Lung (tissue), 17 donors: ENCODE measurements at places on chromosomes 7 and 10. TPM values are rescaled to one million over a fixed set of nuclear protein-coding genes. Genes with fewer than 3 reads are reported as not detected.

GRCh38 chr10:111493024-111493625 is 416.3 kb downstream of the ADRA2A start:
- no peaks in the 10 kb centered on the region for H3K36me3 ChIP-seq
- no peaks in the 10 kb centered on the region for H3K4me1 ChIP-seq
- H3K4me3 ChIP-seq = no peak overlapping the region
- no peak for DNase-seq
- no peaks in the 10 kb centered on the region for H3K27me3 ChIP-seq
- no peak overlapping the region for H3K27ac ChIP-seq

GRCh38 chr7:137816696-137817320 is 30.0 kb downstream of the DGKI start:
- H3K27ac ChIP-seq = no peak overlapping the region
- no peaks in the 10 kb centered on the region for H3K36me3 ChIP-seq
- no peaks in the 10 kb centered on the region for H3K27me3 ChIP-seq
- no peak overlapping the region for H3K4me3 ChIP-seq
- peaks cover 8% of the 10 kb centered on the region for H3K4me1 ChIP-seq
- no peak for DNase-seq

- H3K36me3 ChIP-seq = no peaks in the 10 kb centered on the region
- no peaks in the 10 kb centered on the region for H3K4me1 ChIP-seq
- DNase-seq = no peak
- H3K4me3 ChIP-seq = no peak overlapping the region
- H3K27me3 ChIP-seq = no peaks in the 10 kb centered on the region
- H3K27ac ChIP-seq = no peak overlapping the region
Measured at GRCh38 chr7:158138329-158138597, 449.4 kb downstream of the PTPRN2 start.

DNA sequence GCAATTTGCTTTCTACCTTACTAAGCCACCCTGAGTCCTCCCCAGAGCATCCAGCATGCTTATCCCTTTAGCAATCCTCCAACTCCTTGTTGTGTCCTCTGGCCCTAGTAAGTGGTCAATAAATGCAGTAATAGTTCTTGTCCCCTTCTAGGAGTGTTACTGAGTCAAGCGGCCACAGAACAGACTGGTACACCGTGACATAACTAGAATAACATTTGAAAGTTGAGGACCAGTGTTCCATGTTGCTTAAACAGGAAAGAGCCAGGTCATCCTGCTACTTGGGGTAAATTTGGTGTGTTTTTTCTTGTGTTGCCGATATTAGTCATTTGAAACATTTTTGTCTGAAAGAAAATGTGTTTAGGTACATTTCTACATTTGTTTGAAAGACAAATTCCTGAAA is 4.8 kb upstream of the CDK6 start:
- H3K36me3 ChIP-seq = no peaks in the 10 kb centered on the region
- H3K27me3 ChIP-seq = no peaks in the 10 kb centered on the region
- no peak overlapping the region for H3K27ac ChIP-seq
- no peaks in the 10 kb centered on the region for H3K4me1 ChIP-seq

DNA sequence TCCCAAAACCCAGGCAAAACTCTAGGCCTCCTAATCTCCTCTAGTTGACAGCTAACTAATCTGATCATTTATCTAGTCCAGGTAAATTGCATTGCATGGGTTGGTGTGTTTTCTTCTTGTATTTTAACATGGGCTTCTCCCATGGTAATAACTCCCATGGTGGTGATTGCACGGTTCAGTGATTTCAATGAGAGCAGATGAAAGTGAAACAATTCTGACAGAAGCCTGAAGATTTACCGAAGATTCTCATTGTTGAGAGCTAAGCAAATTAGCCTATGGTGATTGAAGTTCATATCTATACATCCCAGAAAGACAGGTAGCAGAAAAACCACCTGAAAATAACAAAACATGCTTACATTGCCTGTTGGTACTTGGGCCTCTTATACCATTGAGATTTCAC is 26.6 kb upstream of the LIPN start:
- no peaks in the 10 kb centered on the region for H3K4me1 ChIP-seq
- no peak overlapping the region for H3K4me3 ChIP-seq
- no peak overlapping the region for H3K27ac ChIP-seq

CUBN gene
- total RNA-seq = 1.7 TPM

LLCFC1 gene
- not detected for total RNA-seq

RELN gene
- 7.7 TPM for total RNA-seq
